ENCODE measurements at places on chromosomes 12 and 14.
A peak's percentile ranks its signal among the peaks of the same experiment; 100 is the strongest.

DNA sequence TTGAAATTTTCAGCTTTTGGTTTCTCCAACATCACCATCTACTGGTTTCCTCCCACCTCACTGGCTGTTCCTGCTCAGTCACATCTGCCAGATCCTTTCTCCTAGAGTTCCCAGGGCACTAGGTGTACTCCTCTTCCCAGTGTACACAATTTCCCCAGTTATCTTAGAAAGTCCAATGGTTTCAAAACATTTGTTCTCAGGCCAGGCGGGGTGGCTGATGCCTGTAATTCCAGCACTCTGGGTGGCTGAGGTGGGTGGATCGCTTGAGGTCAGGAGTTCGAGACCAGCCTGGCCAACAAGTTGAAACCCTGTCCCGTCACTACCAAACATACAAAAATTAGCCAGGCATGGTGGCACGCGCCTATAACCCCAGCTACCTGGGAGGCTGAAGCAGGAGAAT lies 60.7 kb downstream of the SPPL3 start:
- DNase-seq, result no peak

DNA sequence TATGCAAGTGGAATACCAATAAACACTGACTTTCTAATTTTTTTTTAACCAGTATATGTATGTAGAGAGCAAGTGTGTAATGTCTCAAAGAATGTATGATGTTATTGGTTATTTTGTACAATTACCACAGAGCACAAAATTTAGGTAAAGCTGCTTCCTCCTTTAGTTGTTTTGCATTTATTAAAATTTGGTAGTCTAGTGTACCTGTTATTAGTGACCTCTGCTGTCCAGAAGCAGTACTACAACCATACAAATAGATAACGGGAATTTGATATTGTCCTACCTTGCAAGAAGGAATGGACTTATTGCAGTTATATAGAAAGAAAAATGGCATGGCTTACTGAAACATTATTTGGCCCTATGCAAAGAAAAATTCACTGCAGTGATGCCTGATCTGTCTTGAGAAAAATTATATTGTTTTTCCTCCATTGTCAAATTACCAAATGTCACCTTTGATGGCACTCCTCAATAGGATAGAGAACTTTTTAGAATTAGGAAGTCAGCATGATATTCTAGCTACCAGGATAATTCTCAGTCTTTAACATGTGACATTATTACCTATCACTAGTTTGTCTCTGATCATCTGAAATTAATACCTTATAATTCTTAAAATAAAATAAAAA lies 153.9 kb upstream of the RMST start:
- DNase-seq, result peak; percentile 13

GRCh38 chr12:51836041-51836826 lies 12.3 kb downstream of the FIGNL2 start:
- DNase-seq, result no peak

DNA sequence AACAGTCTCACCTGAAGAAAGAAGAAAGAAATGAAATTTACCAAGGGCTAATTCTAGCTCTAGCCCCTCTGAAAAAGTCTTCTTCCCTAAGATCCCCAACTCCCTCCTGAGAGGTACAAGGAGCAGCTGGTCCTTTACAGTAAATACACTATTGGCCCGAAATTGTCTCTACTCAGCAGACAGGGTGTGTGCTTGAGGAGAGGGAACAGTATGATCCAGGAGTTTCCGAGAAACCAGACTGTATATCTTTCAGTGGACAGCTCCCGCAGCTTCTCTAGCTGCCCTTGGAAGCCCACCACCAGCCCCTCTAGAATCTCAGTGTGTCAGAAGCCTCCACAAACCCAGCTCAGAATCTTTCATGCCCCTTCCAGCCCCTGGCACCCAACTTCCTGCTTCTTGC lies 8.1 kb downstream of the GPR84 start:
- DNase-seq, result no peak

GRCh38 chr12:54749191-54749818 lies 101.1 kb upstream of the DCD start:
- DNase-seq, result peak; percentile 48

- no peak for DNase-seq
These were observed 15.8 kb downstream of the FOXA1 start for GRCh38 chr14:37579274-37579673.

DNA sequence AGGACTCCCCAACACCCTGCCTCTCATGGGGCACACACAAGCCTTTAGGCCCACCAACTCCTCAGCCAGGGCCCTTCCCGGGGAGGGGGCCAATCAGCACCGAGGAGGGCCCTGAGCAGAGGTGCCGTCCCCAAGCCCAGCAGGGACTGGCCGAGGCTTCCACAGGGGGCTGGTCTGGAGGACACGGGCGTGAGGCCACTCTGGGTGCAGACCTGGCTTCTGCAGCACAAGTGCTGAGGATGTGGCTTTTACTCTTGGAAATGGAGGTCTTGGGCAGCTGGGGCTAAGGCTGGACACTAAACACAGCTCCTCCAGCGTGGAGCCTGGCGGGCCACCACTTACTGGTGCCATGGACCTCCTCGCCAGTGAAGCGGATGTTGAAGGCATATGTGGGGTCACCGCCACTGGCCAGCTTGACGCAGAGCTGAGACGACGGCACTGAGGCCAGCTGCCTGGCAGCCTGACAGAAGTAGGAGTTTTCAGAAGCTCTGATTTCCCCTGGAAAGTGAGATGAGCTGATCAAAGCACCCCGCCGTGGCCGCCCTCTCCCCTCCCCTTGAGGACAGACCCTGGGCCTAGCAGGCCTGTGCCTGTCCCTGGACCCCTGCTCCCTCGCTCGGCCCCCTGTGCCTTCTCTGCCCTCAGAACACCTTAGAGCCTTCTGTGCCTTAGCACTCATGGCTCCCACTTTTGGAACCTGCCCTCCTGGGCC lies 44.0 kb downstream of the TRAFD1 start:
- no peak for DNase-seq

DNA sequence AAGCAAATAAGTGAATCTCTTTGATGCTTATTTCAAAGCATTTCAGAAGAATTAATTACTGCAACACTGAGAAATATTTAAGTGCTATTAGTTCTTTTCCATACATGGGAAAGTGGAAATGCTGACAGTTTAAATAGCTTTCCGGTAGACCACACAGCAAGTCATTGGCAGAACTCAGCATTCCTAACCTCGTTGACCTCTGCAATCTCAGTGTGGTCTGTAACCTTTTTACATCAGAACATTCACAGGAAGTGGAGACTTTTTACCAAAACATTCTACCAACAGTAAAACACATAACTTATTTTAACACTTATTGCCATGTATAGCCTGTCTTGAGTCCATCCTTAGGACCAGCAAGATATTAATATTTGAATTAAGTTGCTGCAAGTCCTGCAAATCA lies 249.5 kb upstream of the DCN start:
- no peak for DNase-seq

GRCh38 chr12:114799574-114800487 lies 115.9 kb upstream of the TBX3 start:
- DNase-seq, result no peak

GRCh38 chr12:14803830-14804160 lies 325 bp downstream of the C12orf60 start:
- peak; percentile 32 for DNase-seq

DNA sequence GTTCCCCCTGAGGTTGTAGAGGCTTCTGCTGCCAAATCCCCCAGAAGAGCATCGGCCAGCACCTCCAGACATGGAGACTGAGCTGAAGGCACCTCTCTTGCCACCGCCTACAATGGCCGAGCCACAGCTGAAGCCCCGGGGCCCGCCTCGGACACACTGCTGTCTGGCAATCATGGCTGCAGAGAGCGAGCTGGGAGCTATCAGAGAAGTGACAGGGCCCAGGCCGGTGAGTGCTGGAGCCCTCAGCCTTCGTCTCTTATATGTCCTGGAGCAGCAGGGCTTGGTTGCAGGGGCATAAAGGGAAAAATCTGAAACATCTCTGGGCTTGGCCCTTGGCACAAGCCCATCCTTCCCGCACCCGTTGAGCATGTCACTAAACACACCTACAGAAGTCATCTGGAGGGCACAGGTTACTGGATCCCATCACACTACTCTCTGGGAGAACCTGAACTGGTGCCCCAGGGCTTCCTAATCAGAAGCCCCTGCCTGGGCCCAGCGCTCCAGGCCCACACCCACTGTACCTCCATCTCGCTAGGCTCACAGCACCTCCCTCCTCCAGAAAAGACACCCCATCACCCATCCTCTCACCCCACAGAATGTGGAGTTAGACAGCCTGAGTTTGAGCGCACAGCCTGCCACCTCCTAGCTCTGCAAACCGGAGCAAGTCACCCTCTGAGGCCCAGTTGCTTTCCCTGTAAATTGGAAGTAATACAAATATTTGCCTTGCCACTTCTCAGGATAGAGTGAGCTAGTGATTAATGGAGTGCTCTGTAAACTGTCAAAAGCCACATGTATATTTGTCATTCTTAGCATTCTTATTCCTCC lies at the start of gene KRT4:
Gene KRT4 (minus strand): TSS at position 232 of the 825 bp plus-strand sequence. CDS start 58 bp downstream, at position 174.
- no peak for DNase-seq

- DNase-seq, result no peak
These were observed 33.5 kb downstream of the CLEC1A start for GRCh38 chr12:10065241-10065640.

- DNase-seq, result peak; percentile 51
These were observed 15.5 kb downstream of the E2F7 start for GRCh38 chr12:77049767-77050353.

GRCh38 chr12:118164798-118165486 lies 29.0 kb downstream of the PEBP1 start:
- no peak for DNase-seq

DNA sequence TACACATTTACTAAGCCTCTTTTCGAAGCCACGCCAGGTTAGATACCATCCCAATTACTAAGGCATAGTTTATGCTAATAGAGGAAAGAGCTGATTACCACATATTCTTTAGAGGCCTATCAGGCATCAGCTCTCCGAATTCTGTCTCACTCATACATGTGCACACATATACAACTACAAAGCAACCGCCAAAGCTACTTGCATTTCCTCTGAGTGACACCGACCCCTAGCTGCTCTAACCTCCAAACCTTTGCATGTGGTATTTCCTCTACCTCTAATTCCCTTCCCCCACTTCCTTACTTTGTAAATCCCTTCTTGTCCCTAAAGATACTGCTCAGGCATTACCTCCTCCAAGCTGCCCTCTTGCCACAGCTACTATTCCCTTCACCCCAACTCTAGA lies 107.2 kb downstream of the DUSP6 start:
- DNase-seq, result no peak

GRCh38 chr12:50042693-50043092 lies 14.7 kb upstream of the ASIC1 start:
- no peak for DNase-seq

- no peak for DNase-seq
These were observed 15.4 kb downstream of the TRAFD1 start for GRCh38 chr12:112140728-112141127.

GRCh38 chr14:60805841-60806430 lies 71.4 kb downstream of the MNAT1 start:
- no peak for DNase-seq

- no peak for DNase-seq
These were observed 1.8 kb upstream of the FSCB start for GRCh38 chr14:44508834-44509233.

DNA sequence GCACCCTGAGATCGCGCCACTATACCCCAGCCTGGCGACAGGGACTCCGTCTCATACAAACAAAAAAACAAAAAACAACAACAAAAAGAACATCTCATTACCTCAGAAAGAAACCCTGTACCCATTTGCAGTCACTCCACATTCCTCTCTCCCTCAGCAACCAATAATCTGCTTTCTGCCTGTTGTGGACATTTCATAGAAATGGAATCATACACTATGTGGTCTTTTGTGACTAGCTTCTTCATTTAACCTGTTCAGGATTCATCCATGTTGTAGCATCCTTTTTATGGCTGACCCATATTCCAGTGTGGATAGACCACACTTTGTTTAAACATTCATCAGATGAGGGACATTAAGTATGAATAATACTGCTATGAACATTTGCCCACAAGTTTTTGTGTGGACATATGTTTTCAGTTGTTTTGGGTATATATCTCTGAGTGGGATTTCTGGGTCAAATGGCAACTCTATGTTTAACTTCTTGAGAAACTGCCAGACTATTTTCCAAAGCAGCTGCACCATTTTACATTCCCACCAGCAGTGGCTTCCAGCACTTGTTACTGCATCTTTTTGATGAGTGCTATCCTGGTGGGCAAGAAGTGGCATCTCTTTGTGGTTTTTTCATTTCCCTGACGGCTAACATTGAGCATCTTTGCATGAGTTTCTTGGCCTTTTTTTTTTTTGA lies 5.9 kb upstream of the RCOR1 start:
- DNase-seq, result no peak

- DNase-seq, result no peak
These were observed 230.0 kb upstream of the EGLN3 start for GRCh38 chr14:34180869-34181268.

DNA sequence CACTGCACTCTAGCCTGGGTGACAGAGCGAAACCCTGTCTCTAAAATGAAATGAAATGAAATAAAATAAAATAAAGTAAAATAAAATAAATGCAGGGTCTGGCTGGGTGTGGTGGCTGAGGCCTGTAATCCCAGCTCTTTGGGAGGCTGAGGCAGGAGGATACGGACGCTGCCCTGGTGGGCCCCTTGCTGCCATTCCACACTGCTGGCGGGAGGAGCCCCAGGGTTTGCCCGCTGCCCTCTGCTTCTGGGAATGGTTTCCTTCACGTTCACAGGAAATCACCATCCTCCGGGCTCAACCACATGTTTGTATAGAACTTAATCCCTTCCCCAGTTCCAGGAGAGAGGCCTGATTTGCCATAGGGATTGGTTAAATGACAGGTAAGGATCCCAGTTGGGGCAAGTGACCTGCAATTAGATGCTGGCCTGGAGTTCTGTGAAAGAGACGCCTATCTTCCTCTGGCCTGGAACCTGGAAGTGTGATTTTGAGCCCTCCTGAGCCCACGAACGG lies 29.3 kb downstream of the CALM1 start:
- DNase-seq, result no peak

GRCh38 chr12:60230056-60230455 lies 634.2 kb downstream of the SLC16A7 start:
- DNase-seq, result no peak

DNA sequence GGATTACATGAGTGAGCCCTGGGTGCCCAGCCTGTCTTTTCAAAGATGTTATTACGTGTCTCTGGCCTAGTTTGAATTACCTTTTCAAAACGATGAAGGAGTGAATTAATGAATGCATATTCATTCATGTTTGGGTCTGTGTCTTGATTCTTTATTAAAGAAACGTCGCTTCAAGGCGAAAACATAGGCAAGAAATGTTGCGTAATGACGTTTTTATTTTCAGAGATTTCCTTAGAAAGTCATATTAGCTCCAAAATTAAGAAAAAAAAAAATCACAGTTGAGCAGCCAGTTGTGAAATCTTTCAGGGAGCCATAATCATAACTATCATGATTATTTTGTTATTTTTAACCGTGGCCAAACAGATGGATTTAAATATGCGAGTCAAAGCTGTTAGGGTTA lies 3.5 kb downstream of the PPFIBP1 start:
- DNase-seq, result no peak

- no peak for DNase-seq
These were observed 192.9 kb upstream of the GARIN6 start for GRCh38 chr12:99454539-99455172.

GRCh38 chr12:67920413-67920812 lies 68.8 kb upstream of the IFNG-AS1 start:
- no peak for DNase-seq

GRCh38 chr12:104855599-104855998 lies 102.5 kb downstream of the SLC41A2 start:
- DNase-seq, result no peak

GRCh38 chr14:75499084-75499875 lies 23.0 kb upstream of the BATF start:
- DNase-seq, result no peak

- no peak for DNase-seq
These were observed 22.4 kb downstream of the FAM181A start for GRCh38 chr14:93949511-93950075.

- DNase-seq, result no peak
These were observed 847.9 kb upstream of the TMEM132C start for GRCh38 chr12:127419111-127419510.
